ENCODE measurements at places on chromosomes 7 and 10.

DNA sequence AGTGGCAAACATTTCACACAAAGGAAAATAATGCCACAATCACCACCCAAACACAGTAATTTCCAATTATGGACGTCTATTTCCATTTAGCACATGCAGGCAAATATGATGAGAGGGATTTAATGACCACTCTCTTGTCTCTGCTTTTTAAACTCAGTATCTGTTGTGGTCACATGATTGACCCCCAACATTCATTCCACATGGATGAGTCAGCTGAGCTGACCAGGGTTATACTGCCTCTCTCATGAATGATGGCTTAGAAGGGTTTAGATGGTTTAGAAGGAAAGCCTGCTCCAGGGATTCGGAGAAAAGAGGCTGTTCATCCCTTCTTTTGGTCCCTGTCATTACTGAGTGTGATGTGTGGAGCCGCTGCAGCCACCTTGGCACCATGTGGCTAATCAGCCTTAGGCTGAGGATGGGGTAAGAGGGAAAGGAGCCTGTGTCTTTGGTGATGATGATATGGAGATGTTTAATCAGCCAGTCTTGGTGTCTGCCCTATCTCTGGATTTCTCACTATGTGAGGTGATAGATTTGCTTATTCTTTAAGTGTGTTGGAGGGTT lies 38.2 kb upstream of the JAKMIP3 start:
- DNase-seq = no peak

DNA sequence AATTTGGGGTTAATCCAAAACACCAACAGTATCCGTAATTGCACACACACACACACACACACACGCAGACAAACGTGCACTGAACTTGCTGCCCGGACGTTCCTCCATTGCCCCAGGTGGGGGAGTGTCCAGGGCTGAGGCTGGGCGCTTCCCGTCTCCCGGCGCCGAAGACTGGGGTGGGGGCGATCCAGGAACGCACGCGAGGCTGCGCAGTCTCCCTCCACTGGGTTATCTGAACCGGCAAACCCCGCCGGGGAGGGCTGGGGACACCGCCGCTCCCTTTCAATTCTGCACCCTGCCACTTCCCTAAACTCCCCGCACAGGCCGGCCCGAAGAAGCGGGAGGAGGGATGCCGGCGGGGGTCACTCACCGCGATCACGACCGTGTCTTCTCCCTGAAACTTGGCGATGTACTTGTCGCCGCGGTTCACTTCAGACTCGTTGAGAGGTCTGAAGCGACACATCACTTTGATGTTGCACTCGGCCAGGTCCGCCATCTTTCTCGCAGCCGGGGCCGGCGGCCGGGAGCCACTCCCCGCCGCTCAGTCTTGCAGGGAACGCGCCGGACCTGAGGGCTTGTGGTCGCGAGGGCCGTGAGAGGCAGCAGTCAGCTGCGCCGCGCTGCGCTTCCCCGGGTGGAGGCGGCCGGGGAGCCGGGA lies 618 bp downstream of the KIF5B start:
- peak; percentile 42 for DNase-seq

DNA sequence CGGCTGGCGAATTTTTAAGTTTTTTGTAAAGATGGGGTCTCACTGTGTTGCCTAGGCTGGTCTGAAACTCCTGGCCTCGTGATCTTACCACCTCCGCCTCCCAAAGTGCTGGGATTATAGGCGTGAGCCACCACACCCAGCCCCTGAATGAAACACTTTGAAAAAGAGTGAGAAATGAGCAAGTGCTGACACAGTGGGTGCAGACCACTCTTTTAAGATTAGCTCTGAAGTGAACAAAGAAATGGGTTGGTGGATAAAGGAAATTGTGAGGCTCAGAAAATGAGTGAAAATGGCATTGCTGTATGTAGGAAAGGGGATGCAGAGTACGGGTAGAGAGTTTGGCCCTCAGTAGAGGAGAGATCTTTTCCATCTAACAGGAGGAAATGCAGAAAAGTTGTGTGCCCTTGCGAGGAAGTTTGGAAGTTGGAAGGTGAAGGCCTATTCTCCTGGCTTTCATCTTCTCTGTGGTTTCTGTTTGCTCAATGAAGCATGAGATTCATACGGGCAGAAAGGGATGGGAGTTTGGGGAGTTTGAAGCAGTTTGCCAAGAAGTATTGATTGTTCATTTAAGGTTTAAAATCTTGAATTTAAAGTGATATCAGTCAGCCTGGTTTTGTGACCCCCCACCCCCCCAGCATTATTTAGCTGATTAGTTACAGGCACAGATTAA lies 11.0 kb downstream of the MAPK8 start:
- DNase-seq = no peak

GRCh38 chr10:35447693-35448407 lies 111.5 kb downstream of the CCNY start:
- no peak for DNase-seq

DNA sequence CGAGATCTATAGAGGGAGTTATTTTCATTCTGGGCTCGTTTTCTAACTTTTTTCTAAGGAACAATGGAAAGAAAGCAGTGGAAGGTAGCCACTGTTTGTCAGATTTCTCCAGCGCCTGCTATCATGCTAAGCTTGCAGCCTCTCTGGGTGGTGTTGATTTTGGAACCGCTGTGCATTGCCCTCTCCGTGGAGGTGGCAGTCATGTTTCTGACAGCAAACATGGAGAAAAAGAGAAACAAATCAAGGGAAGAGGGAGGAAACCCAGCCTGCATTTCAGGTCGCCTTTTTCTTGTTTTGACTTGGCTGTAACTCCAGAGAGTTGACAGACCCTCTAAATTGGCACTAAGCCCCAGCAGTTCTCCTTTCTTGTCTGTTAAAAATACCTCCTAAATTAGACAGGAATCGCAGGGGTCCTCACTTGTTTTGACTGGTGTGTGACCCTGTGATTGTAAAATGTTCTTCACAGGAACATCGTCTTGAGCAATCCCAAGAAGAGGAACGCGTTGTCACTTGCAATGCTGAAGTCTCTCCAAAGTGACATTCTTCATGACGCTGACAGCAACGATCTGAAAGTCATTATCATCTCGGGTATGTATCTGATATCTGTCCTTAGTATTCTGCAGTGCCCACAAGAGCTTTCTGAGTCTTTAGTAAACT lies 4.8 kb downstream of the ECHDC3 start:
- no peak for DNase-seq

All from stimulated activated CD4-positive, alpha-beta T cell treated with anti-CD3 and anti-CD28 coated beads, Interleukin-12 subunit alpha, Interleukin-12 subunit beta, amount 100 ng/mL, for 4 hours (primary cell).